ENCODE measurements at places on chromosomes 12 and 14. TPM values are rescaled to one million over a fixed set of nuclear protein-coding genes. Genes with fewer than 3 reads are reported as not detected.
A peak's percentile ranks its signal among the peaks of the same experiment; 100 is the strongest.

GRCh38 chr14:97491697-97492096 is 694.5 kb downstream of the VRK1 start:
- H3K27ac ChIP-seq, result no peak overlapping the region
- DNase-seq, result no peak
- no peaks in the 10 kb centered on the region for H3K4me1 ChIP-seq
- no peaks in the 10 kb centered on the region for H3K27me3 ChIP-seq
- no peaks in the 10 kb centered on the region for H3K36me3 ChIP-seq

DNA sequence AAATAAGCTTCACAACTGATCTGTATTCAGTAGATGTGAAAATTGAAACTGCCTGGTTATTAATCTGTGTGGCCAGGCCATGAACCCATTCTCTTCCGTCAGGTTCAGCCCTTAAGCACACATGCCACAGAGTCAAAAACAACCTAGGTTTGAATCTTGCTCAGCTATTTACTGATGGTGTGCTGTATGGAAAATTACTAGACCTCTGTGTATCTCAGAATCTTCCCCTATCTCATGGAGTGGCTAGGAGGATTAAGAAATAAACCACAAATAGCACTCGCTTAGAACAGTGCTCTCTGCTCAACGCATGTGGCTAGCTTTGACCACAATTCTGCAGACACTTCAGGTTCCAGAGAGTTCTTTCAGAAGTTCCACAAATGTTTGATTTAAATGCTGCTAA is 240.7 kb upstream of the PLEKHG7 start:
- H3K4me3 ChIP-seq, result no peak overlapping the region
- H3K36me3 ChIP-seq, result no peaks in the 10 kb centered on the region
- no peak for DNase-seq
- no peak overlapping the region for H3K27ac ChIP-seq
- 0 out of 2 replicates have a peak, but pooled peaks cover 3% of the 10 kb centered on the region for H3K27me3 ChIP-seq

Gene OR6J1
- total RNA-seq, result not detected

Gene BAZ2A
- total RNA-seq, result 13.7 TPM

DNA sequence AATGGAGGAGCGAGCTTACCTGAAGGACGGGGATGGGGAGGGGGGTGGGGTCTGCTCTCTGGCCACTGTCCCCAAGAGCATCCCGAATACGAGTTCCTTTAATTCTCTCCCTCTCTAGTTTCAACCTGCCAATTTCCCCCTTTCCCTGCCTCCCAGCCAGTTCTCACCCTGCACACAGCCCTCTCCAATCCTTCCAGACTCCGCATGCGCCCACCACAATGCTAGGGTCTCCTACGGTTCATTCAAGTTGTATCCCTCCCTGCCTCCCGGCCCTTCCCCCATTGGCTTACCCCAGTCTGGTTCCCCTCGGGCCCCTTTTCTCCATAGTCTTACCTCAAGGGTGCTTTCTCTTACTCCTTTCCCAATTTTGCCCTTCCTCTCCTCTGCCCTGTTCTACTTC is 708 bp upstream of the IGFBP6 start:
- no peaks in the 10 kb centered on the region for H3K27me3 ChIP-seq
- peak overlapping the region; percentile 52 for H3K4me3 ChIP-seq
- peaks cover 35% of the 10 kb centered on the region for H3K4me1 ChIP-seq
- H3K27ac ChIP-seq, result no peak overlapping the region
- no peak for DNase-seq

DNA sequence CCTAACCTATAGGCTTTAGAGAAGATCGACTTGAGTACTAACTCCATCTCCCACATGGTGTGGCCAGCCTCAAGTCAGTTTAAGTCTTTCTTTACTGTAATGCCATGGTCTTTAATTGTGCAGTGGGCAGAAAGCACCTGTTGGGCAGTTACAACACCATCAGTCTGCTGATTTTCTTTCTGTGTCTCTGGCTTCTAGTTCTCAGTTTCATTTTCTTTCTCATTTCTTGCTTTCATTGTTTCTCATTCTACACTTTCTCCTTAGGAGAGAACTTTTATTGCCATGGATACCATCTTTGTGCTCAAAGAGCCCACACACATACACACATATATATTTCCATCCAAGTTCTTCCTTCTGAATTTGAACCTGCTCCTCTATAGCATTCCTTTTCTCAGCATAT is 96.1 kb upstream of the SLC16A7 start:
- no peaks in the 10 kb centered on the region for H3K27me3 ChIP-seq
- H3K4me3 ChIP-seq, result no peak overlapping the region
- H3K36me3 ChIP-seq, result no peaks in the 10 kb centered on the region
- DNase-seq, result no peak
- no peaks in the 10 kb centered on the region for H3K4me1 ChIP-seq

Gene PROX2
- not detected for total RNA-seq

- DNase-seq, result no peak
- peak overlapping the region; percentile 86 for H3K27ac ChIP-seq
- peaks cover 33% of the 10 kb centered on the region for H3K4me1 ChIP-seq
- H3K36me3 ChIP-seq, result no peaks in the 10 kb centered on the region
- H3K4me3 ChIP-seq, result no peak overlapping the region
These were observed 73.1 kb downstream of the TSPAN9 start for GRCh38 chr12:3150308-3150670.

GRCh38 chr12:131908092-131909080 is 14.0 kb downstream of the ULK1 start:
- no peak overlapping the region for H3K4me3 ChIP-seq
- DNase-seq, result peak; percentile 43
- peaks cover 22% of the 10 kb centered on the region for H3K4me1 ChIP-seq
- H3K27me3 ChIP-seq, result no peaks in the 10 kb centered on the region

Gene FAM90A1
- not detected for total RNA-seq

GRCh38 chr14:64654246-64654900 is 49.9 kb upstream of the PLEKHG3 start:
- no peaks in the 10 kb centered on the region for H3K27me3 ChIP-seq
- H3K36me3 ChIP-seq, result no peaks in the 10 kb centered on the region
- H3K4me3 ChIP-seq, result no peak overlapping the region
- no peak for DNase-seq
- H3K27ac ChIP-seq, result peak overlapping the region; percentile 39
- H3K4me1 ChIP-seq, result peaks cover 19% of the 10 kb centered on the region

GRCh38 chr14:96698960-96699539 is 98.1 kb upstream of the VRK1 start:
- H3K36me3 ChIP-seq, result no peaks in the 10 kb centered on the region
- no peaks in the 10 kb centered on the region for H3K27me3 ChIP-seq
- H3K4me1 ChIP-seq, result no peaks in the 10 kb centered on the region
- H3K4me3 ChIP-seq, result no peak overlapping the region
- H3K27ac ChIP-seq, result no peak overlapping the region

DNA sequence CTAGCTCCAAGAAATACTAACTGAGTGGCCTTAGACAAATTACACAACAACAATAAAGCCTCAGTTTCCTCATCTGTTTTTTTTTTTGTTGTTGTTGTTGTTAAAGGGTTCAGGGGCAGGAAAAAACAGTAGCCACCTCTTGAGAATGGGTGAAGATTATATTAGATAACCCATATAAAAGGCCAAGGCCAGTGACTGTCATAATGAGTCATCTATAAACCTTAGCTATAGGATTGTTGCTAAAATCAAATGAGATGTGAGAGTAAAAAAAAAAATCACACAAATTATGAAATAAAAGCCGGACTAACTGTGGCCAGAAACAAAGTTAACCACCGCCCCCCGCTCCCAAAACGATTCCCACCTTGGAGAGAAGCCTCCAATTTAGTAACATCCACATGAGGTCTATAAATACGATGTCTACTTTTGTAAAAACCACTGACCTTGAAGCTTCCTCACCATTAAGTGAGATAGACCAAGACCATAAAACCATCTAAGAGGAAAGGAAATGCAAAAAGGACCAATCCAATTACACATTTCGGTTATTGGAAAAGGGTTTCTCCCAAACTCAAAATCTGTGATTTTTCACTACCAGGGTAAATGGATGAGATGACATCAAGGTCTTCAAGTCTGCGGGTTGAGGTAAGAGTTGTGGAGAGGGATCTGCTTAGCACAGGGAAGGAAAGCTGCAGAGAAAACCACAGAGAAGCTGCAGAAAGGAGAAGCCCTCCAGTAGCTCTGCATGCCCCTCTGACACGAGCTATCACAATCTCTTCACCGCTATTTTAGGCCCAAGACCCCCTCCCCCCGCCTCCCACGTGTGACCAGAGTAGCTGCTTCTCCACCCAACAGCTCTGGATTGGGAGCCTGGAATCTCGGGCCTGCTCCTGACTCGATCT is 1.0 kb downstream of the NAA25 start:
- peak overlapping the region; percentile 87 for H3K4me3 ChIP-seq
- DNase-seq, result no peak
- H3K27ac ChIP-seq, result peak overlapping the region; percentile 69
- peaks cover 45% of the 10 kb centered on the region for H3K4me1 ChIP-seq

DNA sequence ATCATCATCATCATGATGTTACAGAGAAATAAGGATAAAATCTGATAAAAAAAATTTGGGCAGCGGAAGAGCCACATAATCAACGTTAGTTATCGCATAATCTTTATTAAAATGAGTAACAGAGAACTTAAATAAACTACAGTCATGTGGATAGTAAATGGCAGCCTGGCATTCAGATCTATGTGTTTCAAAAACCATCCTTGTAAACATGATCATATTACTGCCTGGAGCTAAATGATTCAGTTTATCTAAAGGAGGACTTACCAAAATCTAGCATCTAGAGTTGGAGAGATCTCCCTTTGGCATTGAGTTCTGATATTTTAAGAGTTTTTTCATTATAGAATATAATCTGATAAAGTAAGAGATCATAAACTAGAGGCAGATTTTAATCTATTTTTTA is 200.1 kb upstream of the MGAT4C start:
- H3K27me3 ChIP-seq, result no peaks in the 10 kb centered on the region
- no peaks in the 10 kb centered on the region for H3K36me3 ChIP-seq
- H3K27ac ChIP-seq, result no peak overlapping the region
- H3K4me3 ChIP-seq, result no peak overlapping the region
- DNase-seq, result no peak

DNA sequence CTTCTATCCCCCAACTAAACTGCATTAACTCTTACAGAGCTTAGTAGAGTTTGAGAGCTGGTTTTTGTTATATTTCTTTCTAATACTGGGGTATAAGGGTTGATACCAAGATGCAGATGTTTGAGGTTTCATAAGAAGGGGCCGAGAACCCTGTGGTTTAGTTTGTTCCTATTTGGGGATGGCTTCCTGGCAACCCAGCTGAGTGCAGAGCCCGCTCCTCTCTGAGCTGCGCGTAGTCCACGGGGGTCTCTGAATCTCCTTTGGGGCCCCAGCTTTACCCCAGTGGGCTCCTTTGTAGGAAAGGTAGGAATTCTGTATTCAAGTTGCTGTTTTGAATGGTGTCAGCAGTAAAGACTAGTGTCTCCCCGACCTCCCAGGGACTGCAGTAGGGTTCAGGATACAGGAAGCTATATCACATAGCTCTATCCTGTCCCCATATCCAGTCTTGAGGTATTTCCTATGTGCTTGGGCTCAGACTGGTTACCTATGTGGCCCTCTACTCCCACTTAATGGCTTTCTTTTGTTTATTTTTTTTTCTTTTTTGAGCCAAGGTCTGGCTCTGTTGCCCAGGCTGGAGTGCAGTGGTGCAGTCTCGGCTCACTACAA is 25.4 kb downstream of the PLXNC1 start:
- DNase-seq, result no peak
- peaks cover 3% of the 10 kb centered on the region for H3K27me3 ChIP-seq
- H3K4me3 ChIP-seq, result no peak overlapping the region

- peaks cover 19% of the 10 kb centered on the region for H3K4me1 ChIP-seq
- H3K4me3 ChIP-seq, result peak overlapping the region; percentile 97
- peaks cover 23% of the 10 kb centered on the region for H3K36me3 ChIP-seq
- H3K27ac ChIP-seq, result no peak overlapping the region
These were observed 830 bp upstream of the TRMT61A start for GRCh38 chr14:103528146-103528586.

DNA sequence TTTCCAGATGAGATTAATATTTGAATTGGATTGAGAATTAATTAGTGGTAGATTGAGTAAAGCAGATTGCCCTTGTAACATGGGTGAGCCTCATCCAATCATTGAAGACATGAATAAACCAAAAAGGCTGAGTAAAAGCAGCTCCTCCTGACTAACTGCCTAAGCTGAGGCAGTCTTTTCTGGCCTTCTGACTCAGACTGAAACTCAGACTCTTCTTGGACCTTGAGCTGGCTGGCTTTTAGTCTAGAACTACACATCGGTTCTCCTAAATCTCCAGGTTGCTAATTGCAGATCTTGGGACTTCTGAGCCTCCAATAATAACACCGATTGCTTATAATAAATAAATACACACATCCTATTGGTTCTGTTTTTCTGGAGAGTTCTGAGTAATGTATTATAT is 24.0 kb downstream of the FKBP11 start:
- no peaks in the 10 kb centered on the region for H3K36me3 ChIP-seq
- no peak overlapping the region for H3K4me3 ChIP-seq
- no peak overlapping the region for H3K27ac ChIP-seq
- DNase-seq, result no peak
- 0 out of 2 replicates have a peak, but pooled peaks cover 3% of the 10 kb centered on the region for H3K4me1 ChIP-seq

Gene ACVRL1
- 23.3 TPM for total RNA-seq

Gene FAM222A
- 7.8 TPM for total RNA-seq

Gene SLCO1A2
- total RNA-seq, result not detected

Data from SJSA1 (cell line).